ENCODE measurements at places on chromosomes 2 and 18.

DNA sequence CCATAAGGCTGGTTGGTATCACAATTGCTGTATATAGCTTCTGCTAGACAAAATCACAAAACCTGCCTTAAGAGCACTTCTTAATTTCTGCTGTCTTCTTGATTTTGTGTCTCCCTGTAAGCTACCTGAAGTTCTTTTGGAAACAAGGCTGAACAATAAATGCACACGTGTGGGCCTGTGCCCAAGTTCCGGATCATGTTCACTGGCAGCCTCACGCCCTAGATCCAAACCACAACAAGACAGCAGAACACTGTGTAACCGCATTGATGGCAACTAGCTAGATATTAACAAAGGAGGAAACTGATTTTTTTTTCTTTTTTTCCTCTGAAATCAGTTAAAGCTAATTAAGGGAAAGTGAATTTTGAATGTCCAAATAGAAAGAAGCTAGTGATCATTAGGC is 81.5 kb upstream of the LYPD6B start:
- no peak for DNase-seq

DNA sequence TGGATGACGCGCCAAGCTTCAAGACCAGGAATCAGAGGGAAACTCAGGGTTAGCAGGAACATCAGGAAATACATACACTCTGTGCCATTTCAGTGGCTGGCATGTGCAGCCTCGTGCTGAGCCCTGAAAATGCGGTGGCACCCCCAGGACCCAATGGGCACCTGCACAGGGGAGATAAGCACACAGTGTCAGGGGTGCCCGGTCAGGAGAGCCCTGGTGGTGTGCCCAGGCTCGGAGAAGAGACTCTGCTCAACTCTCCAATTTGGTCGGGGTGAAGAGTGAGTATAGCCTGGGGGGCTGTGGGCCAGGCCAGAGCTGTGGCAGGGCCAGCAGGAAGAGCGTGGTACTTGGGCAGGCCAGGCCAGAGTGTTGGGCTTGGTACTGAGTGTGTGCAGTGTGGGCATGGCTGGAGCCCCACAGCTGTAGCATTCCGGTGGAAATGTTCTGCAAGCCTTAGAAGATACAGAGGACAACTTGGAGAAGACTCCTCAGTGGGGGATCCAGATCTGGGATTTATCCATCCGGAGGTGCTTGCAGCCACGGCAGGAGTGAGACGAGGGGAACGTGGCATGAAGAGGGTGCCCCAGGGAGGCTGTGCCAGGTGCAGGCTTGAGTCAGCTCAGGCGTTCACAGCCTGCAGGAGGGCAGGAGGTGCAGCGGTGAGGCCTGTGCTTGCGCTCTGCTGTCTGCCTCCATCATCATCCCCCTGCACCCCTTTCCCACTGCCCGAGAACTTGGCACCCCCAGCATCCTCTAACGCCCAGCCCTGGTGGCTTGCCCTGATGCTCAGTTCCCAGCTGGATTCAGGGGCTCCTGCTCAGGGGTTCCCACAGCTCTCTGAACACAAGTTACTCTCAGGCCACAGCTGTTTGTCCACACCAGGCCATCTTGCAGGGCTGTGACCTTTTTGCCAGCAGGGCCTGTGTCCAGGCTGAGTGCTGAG is 451.7 kb upstream of the HS6ST1 start:
- DNase-seq, result no peak

GRCh38 chr2:9941196-9941995 is 10.1 kb upstream of the GRHL1 start:
- no peak for DNase-seq

GRCh38 chr2:165863810-165864261 is 69.8 kb upstream of the GALNT3 start:
- DNase-seq, result no peak

GRCh38 chr2:20110876-20111275 is 59.4 kb upstream of the LAPTM4A start:
- peak; percentile 91 for DNase-seq

DNA sequence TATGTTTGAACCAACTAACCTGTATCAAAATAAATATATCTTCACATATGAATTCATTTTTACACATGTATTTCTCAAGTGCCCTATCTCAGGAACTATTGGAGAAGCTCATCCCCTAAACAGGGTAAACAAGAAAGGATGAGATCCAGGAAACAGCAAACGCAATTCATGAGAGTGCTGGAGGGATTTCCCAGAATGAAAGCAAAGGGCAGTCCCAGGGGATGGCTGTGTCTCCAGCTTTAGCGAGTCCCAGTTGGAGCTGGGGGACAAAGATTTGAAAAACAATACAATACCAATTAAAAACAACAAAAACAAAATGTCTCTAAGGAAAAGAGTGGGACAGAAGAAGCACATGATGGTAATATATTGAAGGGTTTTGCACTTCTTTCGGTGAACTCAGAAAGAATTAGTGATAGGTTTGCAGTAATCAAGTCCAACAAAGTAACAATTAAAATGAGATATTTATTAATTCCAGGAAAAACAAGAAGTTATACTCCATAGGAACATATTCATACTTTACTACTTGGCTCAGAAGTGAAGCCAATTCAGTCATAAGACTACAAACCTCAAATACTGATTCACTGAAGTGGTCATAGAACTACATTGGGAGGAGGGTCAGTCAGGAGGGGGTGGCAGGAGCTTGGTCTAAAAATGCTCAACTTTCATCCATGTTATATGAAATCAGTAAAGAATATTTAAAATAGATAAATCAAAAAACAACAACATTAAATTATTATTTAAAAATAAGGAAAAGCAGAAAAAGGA is 73.1 kb upstream of the PDE1A start:
- DNase-seq, result no peak

- no peak for DNase-seq
Observed at GRCh38 chr2:105125920-105126319, 88.1 kb downstream of the MRPS9 start.

DNA sequence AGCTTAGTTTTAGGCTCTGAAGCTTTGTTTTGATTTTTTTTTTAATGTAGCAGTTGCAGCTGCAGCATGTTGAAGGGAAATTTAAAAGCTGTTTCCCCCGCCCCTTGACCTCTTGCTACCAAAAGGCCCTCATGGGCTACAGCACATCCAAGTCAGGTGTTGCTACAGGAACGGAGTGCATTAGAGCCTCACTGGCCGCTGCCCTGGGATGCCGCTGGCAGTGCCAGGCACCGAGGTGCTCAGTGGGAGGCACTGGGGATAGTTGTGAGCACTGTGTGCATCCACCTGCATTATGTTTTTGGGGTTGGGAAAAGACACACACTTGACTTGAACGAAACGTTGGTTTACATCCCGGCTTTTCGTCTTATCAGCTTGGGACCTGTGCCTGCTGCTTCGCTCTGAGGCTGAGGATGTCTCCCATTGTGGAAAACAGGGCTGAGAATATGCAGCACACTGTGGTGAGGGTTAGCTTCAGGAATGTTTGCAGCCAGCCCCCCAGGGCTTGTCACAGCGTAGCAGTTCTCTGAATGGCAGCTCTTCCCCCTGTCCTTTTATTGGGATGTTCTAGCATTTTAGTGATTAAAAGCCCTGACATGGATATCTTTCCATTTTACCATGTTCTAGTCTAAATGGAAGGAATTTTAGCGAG is 24.1 kb downstream of the DCDC2C start:
- no peak for DNase-seq

- DNase-seq, result no peak
Observed at GRCh38 chr2:118123561-118124232, 35.4 kb downstream of the INSIG2 start.

GRCh38 chr2:29063646-29064345 is 10.5 kb downstream of the PCARE start:
- no peak for DNase-seq
